ENCODE measurements at places on chromosomes 1 and 21. TPM values are rescaled to one million over a fixed set of nuclear protein-coding genes. Genes with fewer than 3 reads are reported as not detected.

Gene CFAP45
- total RNA-seq: 0.29 TPM

- no peak for DNase-seq
These were observed 31.8 kb downstream of the ZNF644 start for GRCh38 chr1:90989990-90990389.

DNA sequence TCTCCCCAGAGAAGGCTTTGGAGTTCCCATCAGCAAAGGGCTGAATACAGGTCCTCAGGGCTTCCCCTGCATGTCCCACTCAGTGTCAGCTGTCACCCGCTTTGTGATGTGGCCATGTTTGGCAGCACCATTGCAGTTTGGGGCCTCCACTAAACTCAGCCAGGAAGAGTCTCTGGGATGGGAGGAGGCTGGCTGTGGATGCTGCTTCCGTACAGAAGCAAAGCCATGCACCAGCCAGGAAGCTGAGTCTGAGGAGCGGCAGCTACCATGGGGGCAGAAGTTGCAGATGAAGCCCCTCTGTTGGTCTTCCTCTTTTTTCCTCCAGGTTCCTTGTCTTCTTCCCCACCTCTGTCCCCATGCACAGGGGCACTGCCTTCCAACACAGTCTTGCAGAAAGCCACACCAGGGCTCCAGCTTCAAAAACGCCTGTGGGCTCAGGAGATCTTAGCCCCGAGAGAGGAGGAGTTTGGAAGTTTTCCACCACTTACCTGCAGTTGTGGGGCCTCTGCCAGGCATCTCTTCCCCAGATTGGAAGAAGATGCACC is 416.8 kb downstream of the NPHP4 start:
- DNase-seq: no peak

Gene GPA33
- total RNA-seq: not detected

Gene ARHGEF16
- total RNA-seq: not detected

Gene SOX13
- 6.8 TPM for total RNA-seq

DNA sequence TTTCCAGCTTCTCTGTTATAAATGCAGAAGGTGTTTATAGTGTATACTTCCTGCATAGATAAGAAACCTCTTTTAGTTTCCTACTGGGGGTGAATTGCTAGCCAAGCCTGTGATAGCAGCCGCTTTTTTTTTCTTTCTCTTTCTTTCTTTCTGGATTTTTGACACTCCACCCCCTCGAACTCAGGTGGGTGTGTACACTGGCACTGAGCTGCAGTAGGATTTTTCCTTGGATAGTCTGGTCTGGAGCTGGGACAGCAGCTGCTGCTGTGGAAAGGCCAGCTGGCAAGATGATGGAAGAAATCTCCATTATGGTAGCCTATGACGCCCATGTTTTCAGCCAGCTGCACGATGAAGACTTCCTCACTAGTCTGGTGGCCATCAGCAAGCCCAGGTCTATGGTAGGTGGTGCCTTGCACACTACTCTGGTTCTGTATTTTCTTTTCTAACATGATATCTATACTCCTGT is 122.5 kb upstream of the CACYBP start:
- no peak for DNase-seq

- DNase-seq: no peak
These were observed 40.1 kb downstream of the SORT1 start for GRCh38 chr1:109357616-109358015.

DNA sequence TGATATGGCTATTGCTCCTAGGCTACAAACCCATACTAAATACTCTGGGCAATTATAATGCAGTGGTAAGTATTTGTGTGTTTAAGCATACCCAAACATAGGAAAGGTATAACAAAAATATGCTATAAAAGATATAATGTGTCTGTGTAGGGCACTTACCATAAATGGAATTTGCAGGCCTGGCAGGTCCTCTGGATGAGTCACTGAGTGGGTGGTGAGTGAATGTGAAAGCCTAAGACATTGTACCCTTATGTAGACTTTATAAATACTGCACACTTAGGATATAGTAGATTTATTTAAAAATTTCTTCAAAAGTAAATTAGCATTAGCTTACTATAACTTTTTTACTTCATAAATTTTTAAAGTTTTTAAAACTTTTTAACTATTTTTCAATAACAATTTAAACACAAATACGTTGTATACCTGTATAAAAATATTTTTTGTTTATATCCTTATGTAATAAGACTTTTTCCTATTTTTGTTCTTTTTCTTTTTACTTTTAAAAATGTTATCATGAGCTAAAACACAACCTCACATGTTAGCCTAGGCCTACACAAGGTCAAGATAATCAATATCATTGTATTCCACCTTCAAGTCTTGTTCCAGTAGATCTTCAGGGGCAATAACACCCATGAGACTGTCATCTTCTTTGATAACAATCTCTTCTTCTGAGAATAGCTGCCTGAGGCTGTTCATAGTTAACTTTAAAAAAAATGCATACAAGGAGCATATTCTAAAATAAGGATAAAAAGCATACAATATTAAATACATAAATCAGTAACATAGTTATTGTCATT is 306.3 kb upstream of the RGS18 start:
- DNase-seq: no peak

Gene HTR6
- total RNA-seq: not detected

Gene SPATC1L
- total RNA-seq: 6.9 TPM

Data from osteoblast (primary cell).